ENCODE measurements at places on chromosomes 13 and 19. TPM values are rescaled to one million over a fixed set of nuclear protein-coding genes. Genes with fewer than 3 reads are reported as not detected.

Gene NECTIN2
- total RNA-seq, result 68.4 TPM

Gene KIRREL2
- not detected for total RNA-seq

Gene ERICH6B
- not detected for total RNA-seq

Gene TGFBR3L
- 1.9 TPM for total RNA-seq

Gene TINCR
- total RNA-seq, result not detected

Gene VRK3
- total RNA-seq, result 20.5 TPM

Gene LAIR1
- total RNA-seq, result not detected

Gene LILRA6
- not detected for total RNA-seq

Gene CAPN12
- total RNA-seq, result not detected

Gene METTL21C
- total RNA-seq, result not detected

Gene IGFLR1
- total RNA-seq, result 11.7 TPM

Gene LGALS14
- not detected for total RNA-seq

Gene CGB5
- total RNA-seq, result 1.1 TPM

Gene CEACAM21
- not detected for total RNA-seq

Gene NLRP9
- not detected for total RNA-seq

Gene LILRB1
- total RNA-seq, result not detected

Gene ADPRHL1
- 10.8 TPM for total RNA-seq

Gene FFAR1
- total RNA-seq, result not detected

Gene ZNF628
- total RNA-seq, result 2.7 TPM

Gene HPN
- not detected for total RNA-seq

Gene ZNF433
- 5.7 TPM for total RNA-seq

Gene FFAR2
- not detected for total RNA-seq

Gene KLK13
- total RNA-seq, result not detected

Gene ZNF616
- total RNA-seq, result 10.7 TPM

Gene PSG4
- total RNA-seq, result 0.98 TPM

Gene TRAPPC2B
- total RNA-seq, result 20.6 TPM

Gene MUC16
- total RNA-seq, result not detected

Gene ZNF429
- total RNA-seq, result 11.0 TPM

Gene FAM83E
- total RNA-seq, result not detected

Gene ZNF850
- 10.3 TPM for total RNA-seq

Gene ZNF418
- 1.5 TPM for total RNA-seq

Gene TMPRSS9
- total RNA-seq, result not detected

Gene POU2F2
- not detected for total RNA-seq

Gene GRIN3B
- 0.19 TPM for total RNA-seq

Gene EPS8L1
- total RNA-seq, result 2.2 TPM

Gene GPC6
- 17.0 TPM for total RNA-seq

Gene PNMA8B
- not detected for total RNA-seq

Gene AMER2
- total RNA-seq, result not detected

Gene MEF2B
- total RNA-seq, result 0.17 TPM

Gene IL17D
- total RNA-seq, result 4.9 TPM

Gene RNU6-9
- total RNA-seq, result not detected

Gene DCUN1D2
- total RNA-seq, result 10.8 TPM

Gene TMEM150B
- not detected for total RNA-seq

Gene CEBPG
- 17.3 TPM for total RNA-seq

Gene PCDH17
- total RNA-seq, result not detected

Gene ZNF90
- total RNA-seq, result 0.11 TPM

Gene OR4F17
- not detected for total RNA-seq

Gene C19orf18
- not detected for total RNA-seq

Gene SPIB
- total RNA-seq, result not detected

Gene KIR2DL4
- not detected for total RNA-seq

Gene RASAL3
- total RNA-seq, result 0.06 TPM

Gene MLLT1
- 19.6 TPM for total RNA-seq

Gene OLFM2
- total RNA-seq, result not detected

Gene PRRG2
- total RNA-seq, result 0.38 TPM

Gene C1QTNF9
- not detected for total RNA-seq
